Chondrocyte (in vitro differentiated cells): ENCODE measurements at places on chromosomes 16 and 17. TPM values are rescaled to one million over a fixed set of nuclear protein-coding genes. Genes with fewer than 3 reads are reported as not detected.

DNA sequence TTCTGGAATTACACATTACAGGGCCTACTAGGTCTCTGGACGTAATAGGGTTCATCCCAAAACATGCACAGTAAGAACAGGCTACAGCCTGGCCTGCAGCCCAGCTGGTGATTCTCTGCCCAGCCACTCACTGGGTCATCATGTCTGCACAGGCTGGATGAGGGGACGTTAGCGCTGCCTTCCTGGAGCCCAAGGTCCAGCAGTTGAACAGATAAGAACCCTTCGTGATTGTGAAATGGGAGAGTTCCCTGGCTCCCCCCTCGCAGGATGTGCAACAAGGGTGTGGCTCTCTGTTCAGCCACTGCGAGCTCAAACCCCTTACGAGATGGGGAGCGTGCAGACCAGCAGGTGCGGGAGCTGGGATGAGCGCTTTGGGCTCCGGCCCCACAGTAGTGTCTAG, 200.0 kb upstream of the CDH5 start:
- DNase-seq = no peak

DNA sequence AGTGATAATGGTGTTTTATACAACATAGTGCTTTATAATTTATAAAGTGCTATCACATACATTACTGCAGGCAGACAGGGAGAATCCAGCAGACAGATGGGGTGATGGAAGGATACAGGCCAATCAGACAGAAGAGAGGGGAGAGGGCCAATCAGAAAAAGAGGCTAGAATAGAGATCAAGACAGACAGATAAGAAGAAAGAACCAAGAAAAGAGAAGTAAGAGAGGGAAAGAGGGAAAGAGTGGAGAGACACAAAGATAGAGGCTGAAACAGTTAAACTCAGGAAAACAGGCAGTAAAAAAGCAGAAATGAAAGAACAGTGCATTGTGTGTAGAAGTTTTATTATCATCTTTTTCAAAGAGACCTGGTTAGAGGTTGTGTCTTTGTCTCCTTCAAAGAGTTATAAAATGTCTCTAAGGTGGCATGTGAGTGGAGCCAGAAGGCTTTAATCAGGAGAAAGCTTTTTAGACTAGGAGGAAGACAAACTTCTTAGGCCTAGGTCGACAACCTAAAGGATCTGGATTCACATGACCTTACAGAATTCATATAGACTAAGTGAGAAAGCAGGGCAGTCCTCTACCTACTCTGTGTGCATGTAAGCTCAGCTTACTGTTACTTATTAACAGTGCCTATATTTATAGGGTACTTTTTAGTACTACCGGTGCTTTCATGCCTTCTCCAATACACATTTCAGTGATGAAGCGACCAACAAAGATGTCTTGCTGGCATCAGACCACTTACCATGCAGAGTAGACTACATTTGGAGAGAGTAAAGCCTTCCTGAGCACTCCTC, 8.3 kb upstream of the CHD3 start:
- no peak for DNase-seq

- no peak for DNase-seq
These were observed 192.6 kb downstream of the CPPED1 start for GRCh38 chr16:12611006-12611477.

DNA sequence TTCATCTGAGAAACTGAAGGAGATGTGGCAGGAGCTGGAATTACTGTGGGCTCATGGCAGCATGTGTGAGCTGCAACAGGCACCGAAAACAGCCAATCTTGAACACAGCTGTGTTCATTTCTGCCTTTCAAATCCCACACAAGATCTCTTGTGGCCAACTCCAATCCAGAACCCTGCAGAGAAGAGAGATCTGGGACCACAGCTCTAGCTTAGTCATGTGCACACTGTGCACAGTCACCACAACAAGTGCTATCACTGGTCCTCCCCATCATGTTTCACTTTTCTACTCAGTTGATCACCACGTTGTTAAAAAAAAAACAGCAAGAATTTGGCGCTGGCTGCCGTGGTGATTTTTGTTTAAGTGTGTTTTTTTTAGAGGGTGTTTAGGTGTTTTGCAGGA, 254.5 kb upstream of the ELAC2 start:
- DNase-seq = no peak

GRCh38 chr17:46770818-46771560, 47.5 kb downstream of the WNT3 start:
- peak; percentile 85 for DNase-seq

DNA sequence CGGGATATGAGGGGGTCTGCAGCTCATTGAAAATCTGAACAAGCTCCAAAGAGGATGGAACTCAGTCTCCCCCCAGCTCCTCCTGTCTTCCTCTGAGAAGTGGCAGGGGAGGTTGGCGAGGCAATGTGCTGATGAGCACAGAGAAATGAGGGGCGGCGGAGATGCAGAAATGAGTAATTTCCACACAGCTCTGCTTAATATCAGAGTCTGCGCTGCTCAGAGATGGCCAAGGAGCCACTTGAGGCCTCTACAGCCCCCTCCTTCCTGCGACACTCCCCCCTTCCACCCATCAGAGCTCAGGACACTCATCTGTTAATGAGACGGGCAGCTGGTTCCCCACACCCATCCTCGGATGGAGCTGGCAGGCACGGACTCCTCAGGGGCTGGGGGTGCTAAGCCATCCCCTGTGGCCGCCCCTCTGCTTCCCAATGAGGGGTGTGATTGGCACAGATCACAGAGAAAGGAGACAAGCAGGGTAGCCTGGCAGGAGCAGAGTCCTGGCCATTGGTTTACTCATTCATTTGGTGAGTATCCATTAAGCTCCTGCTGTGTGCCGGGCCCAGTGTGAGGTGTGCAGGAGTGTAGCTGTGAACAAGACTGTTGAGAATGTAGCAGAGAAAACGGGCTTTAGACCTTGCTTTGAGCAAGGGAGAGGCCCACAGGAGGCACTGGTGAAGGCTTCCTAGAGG, 12.7 kb upstream of the CRHR1 start:
- DNase-seq = no peak

DNA sequence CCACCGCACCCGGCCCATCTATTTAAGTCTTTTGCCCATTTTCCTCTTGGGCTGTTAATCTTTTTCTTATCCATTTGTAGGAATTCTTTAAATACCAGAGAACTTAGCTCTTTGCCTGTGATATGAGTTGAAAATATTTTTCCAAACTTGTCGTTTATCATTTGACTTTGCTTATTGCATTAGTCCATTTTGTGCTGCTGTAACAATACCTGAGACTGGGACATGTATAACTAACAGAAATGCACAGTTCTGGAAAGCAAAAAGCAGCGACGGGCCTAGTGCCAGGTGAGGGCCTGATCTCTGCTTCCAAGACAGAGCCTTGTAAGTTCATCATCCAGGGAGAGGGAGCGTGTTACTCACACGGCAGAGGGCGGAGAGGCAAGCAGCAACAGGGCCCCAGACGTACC, 25.6 kb upstream of the BHLHA9 start:
- DNase-seq = no peak

- DNase-seq = no peak
These were observed 11.7 kb downstream of the ATPAF2 start for GRCh38 chr17:18027280-18027679.

- no peak for DNase-seq
These were observed 12.8 kb downstream of the SLC7A6OS start for GRCh38 chr16:68297908-68298307.

GRCh38 chr17:30952638-30953393, 18.0 kb upstream of the RNF135 start:
- DNase-seq = peak; percentile 24

DNA sequence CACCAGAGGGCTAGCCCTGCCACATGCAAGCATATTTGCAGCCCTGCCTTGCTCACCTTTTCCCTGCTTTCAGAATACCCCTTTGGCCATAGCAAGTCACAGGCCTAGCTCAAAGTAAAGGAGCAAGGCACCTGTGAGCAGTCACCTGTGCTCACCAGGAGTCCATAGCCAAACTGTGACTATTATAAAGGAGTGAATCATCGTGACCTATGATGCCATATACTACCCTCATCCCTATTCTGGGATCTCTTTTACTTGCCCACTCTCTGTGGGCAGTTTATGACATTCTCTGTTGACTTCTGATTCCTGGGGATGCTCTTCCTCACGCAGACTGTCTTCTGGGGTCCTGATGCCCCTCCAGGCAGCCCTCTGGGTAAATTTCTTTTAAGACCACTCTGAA, 200.5 kb upstream of the NLRP1 start:
- DNase-seq = no peak

DNA sequence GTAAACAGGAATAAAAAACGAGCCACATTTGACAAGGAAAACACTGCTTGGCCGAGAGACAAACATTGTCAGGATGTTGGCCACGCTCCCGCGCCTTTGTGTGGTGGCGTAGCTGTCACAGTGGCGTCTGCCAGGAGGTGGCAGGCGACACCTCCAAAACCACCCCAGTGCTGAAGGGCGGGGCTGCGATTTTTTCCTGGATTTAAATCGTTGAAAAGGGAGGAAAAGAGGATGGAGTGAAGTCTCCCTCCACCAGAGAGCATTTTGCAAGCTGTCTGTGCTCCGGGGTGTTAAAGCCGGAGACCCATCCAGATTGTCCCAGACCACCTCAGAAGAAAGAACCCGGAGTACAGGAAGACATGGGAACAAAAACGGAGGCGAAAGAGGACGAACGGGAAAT, 12.7 kb downstream of the MRM3 start:
- DNase-seq = no peak

GRCh38 chr16:84391151-84392030, 23.1 kb downstream of the ATP2C2 start:
- DNase-seq = no peak

- no peak for DNase-seq
These were observed 605.4 kb upstream of the KIF2B start for GRCh38 chr17:53217311-53217710.

GRCh38 chr16:14502256-14502875, 127.7 kb downstream of the PARN start:
- DNase-seq = no peak

DNA sequence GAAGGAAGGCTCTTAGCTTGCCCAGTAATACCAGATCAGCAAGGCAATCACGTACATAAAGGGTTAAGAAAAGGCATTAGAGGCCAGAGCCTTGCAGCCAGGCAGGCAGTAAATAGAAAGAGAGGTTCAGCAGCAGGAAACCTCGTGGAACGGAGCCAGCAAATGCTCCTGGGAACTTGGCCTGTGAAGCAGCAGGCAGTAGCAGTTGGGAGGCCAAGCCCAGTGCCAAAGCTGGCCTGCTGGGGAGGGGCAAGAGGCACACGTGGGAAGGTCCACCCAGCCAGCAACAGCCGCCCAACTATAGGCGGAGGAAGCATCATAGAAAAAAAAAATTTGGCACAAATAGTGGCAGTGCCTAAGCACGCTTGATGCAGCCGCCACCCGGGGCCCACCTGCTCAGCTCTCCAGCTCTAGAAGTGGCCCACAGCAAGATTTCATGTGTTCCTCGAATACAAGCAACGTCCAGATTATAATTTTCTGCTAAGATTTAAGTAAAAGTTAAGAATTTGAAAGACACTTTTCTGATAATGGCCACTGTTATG, 2339.5 kb downstream of the TP53TG3F start:
- DNase-seq = peak; percentile 30

- DNase-seq = no peak
These were observed 41.8 kb downstream of the KCNJ12 start for GRCh38 chr17:21417921-21418320.

DNA sequence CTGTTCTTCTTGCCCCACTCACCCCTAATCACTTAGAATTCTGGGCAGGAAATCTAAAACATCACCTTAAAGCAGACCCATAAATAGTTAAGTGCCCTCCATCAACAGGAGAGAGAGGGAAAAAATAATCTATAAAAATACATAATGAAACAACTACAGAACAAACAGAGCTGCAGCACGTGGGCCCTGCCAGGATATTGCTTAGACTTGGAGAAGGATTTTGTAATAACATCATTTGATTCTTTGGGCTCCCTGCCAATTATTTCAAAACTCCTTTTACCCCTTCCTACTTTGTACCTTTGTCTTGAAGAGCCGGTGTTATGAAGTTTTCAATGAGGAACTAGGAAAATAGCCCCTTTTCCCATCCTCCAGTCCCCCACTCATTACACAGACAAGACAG, 130.6 kb upstream of the TOX3 start:
- no peak for DNase-seq

- DNase-seq = no peak
These were observed 8.1 kb downstream of the RSL1D1 start for GRCh38 chr16:11843206-11843605.

- DNase-seq = no peak
These were observed 24.9 kb downstream of the ANKFN1 start for GRCh38 chr17:56178203-56178602.

DNA sequence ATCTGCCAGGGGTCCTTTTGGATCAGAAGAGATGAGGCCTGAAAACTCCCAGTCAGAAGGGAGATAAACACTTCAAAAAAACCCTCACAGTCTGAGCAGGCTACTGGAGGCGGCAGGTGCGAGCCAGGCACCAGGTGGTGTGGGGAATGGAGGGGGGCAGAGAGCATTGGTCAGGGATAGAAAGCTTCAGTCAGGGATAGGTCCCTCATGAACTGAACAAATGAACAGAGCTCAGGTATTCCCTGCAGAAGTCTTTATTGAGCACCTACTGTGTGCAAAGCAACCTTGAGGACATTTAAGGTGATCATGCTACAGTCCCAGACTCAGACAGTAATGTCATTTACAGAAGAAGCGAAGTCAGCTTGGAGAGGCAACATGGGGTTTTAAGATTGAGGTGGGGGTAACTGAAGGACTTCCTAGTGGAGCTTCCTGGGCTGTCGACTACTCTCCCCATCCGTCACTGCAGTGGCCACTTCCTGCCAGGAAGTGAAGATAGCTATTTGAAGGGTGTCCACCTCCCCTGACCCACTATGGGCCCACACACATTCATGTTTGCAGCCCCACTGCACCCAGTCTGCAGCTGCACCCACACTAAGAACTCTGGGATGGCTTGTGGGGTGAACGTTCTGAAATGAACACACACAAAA, 3.2 kb downstream of the KIFC3 start:
- no peak for DNase-seq

DNA sequence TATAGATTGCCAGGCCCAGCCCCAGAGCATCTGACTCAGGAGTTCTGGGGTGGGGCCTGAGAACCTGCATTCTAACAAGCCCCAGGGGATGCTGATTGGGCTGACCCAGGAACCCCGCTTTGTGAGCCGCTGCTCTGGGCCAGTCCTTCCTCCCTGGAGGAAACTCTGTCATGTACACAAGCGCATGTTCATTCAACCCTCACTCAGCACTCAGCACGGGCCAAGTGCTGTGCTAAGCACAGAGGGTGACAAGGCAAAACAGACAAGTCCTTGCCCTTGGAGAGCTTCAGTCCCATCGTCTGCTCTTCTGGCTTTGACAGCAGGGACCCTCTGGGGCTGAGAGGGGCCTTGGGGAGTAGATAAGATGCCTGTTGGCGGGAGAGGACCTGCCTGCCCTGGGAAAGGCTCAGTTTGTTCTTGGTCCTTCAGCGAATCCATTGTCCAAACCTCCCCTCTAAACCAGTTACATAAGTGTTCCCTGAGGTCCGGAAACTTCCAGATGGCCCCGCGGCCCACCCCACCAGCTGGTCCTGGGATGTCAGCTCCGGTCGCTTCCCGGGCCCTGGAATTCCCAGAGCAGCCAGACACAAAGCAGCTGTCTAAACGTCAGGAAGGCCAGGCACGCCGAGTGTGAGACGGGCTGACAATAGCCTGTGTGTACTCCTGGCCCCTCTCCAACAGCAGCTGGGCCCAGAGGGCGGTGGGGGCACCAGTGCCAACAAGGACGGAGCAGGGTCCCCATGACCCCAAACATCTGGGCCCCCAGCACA, 88.8 kb downstream of the ZDHHC7 start:
- no peak for DNase-seq

Gene KCNJ2
- 0.07 TPM in 1 of 3 replicates, not detected in the others for total RNA-seq

Gene NPW
- total RNA-seq = 1.1 to 3.7 TPM (median 2.5 TPM) in 3 replicates

Gene RNF222
- total RNA-seq = not detected in 3 replicates

Gene RNPS1
- 109 to 122 TPM (median 111 TPM) in 3 replicates for total RNA-seq

Gene RNF112
- 0.67 to 1.5 TPM (median 1.5 TPM) in 3 replicates for total RNA-seq

Gene ARHGAP44
- 5.7 to 6.6 TPM (median 6.2 TPM) in 3 replicates for total RNA-seq

Gene NPIPA3
- total RNA-seq = 3.3 TPM in 1 of 3 replicates, not detected in the others

Gene SLC38A8
- not detected in 3 replicates for total RNA-seq

Gene GAN
- 12.8 to 18.0 TPM (median 16.7 TPM) in 3 replicates for total RNA-seq

Gene HBA2
- not detected in 3 replicates for total RNA-seq
